HT1080 (cell line): ENCODE measurements at places on chromosomes 1 and 21.
A peak's percentile ranks its signal among the peaks of the same experiment; 100 is the strongest.

GRCh38 chr21:31479714-31480113 lies 135.7 kb upstream of the TIAM1 start:
- DNase-seq, result no peak

GRCh38 chr1:1755852-1756251 lies 22.4 kb downstream of the NADK start:
- no peak for DNase-seq

DNA sequence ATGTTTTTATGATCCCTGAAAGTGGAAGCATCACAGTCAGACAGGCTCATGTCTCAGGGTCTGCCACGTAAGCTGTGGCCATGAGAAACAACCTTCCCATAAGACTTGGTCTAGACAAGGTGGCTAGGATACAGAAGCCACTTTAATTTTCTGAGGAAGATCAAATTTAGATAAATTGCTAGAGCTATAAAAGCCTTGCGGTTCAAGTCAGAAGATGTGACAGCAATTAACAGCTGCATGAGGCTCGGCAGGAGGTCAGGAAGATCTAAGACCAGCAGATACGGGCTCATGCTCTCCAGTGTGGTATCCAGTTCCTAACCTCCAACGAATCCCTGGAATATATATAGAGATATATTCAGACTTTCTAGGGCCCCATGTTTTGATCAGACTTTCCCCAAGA lies 577.1 kb downstream of the PLPP3 start:
- no peak for DNase-seq

GRCh38 chr1:1122981-1123480 lies 7.1 kb upstream of the C1orf159 start:
- DNase-seq, result no peak

DNA sequence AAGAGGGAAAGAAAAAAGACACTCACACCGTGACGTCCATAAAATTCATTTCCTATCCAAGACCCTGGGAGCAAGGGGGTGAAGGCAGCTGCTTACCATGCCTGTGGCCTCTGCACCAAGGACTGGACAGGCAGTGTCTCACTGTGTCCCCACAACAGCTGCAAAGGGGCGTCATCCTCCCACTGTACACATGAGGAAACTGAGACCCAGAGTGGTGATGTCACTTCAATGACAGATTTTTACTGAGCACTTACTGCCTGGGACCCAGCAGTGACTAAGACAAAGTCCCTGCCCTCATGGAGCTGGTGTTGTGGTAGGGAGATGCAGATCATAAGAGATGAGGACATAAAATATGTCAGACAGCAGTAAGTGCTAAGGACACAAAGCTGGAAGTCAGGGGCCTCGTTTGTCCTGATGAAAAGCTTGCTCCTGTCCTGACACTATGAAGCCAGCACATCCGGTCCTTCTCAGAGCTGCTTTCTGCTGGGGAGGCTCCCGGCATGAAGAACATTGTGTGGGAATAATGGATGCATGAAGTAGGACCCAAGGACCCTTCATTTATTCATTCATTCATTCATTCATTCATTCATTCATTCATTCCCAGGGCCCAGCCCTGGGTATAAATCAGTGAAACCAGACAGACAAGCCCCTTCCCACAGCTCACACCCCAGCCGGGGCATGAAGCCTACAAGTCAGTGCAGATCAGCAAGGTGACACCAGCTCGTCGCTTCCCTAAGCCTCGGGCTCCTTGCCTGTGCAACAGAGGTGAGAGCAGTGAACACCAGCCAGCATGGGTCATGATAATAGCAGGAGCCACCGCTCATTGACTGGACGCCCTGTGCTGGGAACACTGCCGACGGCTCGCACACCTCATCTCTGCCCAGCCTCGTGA lies 473.7 kb downstream of the MATN1 start:
- DNase-seq, result no peak

- DNase-seq, result no peak
Observed at GRCh38 chr1:228219962-228220780, 12.3 kb downstream of the OBSCN start.

DNA sequence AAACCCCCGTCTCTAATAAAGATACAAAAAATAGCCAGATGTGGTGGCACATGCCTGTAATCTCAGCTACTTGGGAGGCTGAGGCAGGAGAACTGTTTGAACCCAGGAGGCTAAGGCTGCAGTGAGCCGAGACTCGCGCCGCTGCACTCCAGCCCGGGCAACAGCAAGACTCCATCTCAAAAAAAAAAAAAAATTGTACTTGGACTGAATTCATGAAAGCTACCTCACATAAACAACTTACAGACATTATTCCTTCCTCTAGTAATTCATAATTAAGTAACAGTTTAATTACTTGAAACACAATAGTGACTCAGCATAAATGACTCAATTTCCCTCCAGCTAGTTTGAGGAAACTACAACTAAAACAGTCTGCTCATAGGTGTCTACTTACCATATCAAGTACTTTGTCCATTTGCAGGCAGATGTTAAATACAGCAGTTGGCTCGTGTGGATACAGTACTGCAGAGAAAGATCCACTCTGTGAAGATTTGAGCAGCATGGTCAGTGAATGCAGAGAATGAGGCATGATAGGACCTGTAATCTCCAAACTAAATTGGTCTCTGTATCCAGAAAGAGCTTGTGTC lies 9.4 kb downstream of the DONSON start:
- DNase-seq, result no peak

DNA sequence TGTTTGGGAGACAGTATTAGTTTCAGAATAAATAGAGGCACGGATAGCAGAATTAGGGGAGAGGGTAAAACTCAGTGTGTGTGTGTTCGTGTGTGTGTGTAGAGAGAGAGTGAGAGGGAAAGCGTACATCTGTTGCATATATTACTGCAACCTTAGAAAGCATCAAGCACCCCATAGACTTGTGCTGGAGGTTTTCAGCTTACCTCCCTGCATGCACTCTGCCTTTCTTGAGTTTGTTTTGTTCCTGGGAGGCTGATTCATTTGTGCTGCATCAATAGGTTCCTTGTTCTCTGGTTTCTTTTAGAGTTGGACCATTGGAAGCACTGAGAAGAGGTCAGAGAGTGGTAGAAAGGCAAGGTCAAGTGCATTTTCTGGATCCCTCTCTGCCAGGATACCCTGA lies 104.4 kb upstream of the KCNK1 start:
- peak; percentile 19 for DNase-seq

GRCh38 chr21:28442624-28443023 lies 550.1 kb downstream of the LTN1 start:
- peak; percentile 26 for DNase-seq

- no peak for DNase-seq
Observed at GRCh38 chr21:38912102-38912629, 106.4 kb downstream of the ETS2 start.

- no peak for DNase-seq
Observed at GRCh38 chr1:158646465-158646864, 40.0 kb downstream of the SPTA1 start.

DNA sequence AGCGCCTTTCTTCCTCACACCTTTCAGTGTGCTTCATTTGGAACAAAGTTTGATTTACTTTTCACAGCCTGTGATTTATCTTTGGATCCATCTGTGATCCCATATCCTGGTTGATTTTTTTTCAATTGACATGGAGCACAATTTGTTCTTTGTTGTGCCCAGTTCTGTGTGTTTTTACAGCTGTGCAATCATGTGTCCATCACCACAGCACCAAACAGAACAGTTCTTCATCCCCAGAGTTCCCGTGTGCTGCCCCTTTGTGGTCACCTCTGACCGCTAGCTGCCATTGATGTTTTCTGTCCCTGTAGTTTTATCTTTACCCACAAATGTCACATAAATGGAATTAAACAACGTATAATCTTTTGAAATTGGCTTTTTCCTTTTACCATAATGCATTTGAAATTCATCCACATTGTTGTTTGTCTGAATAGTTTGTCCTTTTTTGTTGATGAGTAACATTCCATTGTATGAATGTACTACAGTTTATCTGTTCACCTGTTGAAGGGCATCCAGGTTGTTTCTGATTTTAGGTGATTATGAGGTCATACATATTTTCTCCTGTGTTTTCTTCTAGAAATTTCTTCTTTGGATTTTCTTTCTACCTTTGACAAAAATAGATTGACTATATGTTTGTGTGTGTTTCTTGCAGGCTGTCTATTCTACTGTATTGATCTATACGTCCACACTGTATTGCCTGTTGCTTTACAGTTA lies 17.4 kb downstream of the MIGA1 start:
- peak; percentile 26 for DNase-seq

DNA sequence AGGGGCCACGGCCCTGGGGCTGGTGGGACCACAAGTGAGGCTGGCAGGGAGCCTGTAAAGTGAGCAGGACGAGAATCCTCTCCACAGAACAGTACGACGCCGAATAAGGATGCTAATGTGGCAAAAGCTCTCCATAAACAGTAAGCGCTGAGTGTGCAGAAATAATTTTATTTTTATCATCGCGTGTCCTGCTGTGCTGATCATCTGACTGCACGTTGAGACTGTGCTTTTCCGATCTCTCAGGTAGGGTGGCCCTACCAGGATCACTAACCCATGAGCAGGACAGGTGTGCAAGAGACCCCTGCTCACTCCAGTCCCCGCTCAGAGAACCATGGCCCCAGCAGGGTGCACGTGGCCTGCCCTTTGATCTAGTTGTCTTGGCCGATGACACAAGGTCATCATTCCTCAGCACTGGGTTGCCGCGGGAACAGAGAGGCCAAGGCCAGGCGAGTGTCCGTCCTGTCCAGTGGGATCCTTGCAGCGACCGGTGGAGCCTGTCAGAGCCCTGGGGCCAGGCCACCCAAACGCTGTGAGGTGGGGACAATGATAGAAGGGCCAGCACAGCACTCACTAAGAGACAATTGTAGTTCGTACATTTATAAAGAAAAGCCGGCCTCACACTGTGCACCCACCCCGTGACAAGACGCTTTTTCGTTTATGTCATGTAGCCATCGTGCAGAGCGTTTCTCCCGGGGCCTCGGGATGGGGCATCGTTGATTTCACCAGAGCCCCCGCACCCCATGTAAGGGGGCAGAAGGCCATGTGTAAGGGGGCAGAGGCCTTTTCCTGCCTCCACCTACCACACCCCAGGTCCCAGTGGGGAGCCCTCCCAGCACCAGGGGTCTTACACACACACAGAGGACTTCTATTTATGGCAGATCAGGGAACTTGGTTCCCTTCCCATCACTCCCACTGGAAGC lies 52.7 kb upstream of the ADARB1 start:
- no peak for DNase-seq

DNA sequence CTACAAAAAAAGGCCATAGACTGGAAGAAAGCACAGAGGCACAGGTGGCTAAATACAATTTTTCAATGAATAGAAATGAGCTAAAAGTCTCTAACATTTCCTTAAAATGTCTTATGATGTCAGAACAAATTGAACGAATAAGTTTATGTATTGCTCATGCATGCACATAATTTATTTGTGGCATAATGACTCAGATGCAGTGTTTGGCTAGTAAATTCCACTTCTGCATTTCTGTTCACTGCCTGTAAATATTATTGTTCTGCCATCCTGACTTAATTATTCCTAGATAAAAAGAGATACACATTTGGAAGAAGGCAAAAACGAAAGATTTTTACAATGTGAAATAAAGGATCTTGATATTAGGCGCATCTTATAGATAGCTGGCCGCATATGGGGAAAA lies 26.6 kb upstream of the EXO1 start:
- no peak for DNase-seq

DNA sequence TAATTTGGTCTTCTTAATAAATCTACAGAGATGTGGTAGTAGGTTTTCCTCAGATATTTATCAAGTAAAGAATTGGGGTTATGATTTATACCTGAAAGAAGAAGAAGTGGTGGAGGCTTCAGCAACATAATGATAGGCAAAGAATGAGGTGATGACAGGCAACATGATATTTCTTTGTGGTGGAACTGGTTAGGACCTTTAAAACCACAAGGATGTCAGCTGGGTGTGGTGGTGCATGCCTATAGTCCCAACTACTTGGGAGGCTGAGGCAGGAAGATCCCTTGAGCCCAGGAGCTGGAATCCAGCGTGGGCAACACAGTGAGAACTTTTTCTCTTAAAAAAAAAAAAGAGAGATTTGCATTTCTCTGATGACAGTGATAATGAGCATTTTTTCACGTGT lies 34.1 kb upstream of the COL11A1 start:
- peak; percentile 30 for DNase-seq

GRCh38 chr1:150558761-150559655 lies 9.8 kb downstream of the ADAMTSL4 start:
- DNase-seq, result no peak

DNA sequence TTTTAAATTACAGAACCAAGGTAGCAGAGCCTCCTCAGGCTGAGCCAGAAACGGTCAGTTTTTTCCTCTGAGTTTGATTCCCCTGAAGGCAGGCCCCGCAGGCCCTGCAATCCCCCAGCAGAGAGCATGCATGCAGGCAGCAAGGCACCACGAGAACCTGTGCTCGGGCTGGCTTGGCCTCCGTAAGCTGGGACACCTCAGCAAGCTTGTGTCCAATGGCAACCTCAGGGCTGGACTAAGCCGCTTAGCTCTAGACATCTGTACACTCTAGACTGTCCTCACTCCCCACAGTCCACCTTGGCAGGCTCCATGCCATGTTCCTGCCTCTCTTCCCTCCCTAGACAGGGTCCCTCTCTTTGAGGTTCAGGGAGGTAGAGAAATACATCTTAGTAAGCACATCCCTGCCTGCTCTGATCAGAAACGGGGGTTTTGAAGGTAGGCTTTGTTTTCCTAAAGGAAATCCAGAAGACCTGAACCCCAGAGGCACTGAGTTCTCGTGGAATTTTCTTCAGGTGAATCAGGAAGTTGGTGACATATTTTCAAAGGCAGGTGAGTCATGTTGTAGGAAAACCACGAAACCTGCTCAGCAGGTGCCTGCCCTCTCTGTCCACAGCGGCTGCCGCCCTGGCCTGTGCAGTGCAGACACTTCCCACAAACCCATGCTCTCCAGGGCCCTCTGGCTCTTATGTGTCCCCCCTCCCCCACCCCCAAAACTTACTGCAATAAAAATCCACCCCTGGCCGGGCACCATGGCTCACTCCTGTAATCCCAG lies 7.0 kb downstream of the TMEM63A start:
- peak; percentile 49 for DNase-seq

- DNase-seq, result no peak
Observed at GRCh38 chr1:116311756-116312680, 61.0 kb upstream of the ATP1A1 start.

DNA sequence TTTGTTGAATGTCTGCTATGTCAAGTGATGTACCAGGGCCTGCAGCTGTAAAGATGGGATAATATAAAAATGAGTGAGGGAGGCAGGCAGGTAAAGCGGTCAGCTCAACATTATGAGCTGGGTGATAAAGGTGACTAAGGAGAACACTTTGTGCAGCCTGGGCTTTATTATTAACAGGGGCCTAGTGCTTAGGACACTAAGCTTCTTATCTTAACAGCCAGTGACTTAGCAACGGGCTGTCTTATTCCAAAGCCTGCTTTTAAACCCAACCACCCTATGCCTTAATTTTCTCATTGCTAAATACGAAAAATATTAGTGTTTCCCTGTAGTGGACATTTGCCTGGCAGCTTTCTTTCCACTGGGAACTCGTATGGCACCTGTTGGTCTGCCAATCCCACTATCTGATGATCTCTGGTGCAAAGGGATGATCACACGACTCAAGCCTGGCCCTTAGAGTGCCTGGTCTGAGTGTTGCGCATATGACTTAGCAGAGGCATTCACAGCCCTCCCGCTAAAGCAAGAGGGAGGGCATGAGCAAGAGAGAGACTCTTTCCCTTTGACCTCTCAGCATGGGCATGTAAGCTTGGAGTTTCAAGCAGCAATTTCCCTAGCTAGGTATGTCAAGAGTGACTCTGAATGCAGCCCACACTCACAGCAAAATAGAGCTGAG lies 98.6 kb upstream of the PAPPA2 start:
- no peak for DNase-seq
